ENCODE measurements at places on chromosomes 11 and 22.

DNA sequence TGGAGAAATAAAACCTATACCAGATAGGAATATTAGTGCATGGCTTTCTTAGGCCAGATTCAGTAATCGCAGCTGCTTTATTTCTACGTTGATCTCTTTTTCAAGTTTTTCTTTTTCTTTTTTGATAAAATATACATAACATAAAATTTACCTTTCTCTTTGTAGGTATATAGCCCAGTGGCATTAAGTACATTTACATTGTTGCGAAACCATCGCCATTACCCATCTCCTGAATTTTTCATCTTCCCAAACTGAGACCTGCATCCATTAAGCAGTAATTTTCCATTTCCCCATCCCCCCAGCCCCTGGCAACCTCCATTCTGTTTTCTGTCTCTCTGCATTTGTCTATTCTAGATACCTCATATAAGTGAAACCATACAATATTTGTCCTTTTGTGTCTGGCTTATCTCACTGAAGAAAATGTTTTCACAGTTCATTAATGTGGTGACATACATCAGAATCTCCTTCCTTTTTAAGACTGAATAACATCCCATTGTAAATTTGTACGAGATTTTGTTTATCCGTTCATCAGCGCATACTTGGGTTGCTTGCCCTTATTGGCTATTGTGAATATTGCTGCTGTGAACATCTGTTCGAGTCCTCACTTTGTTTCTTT is 41.4 kb downstream of the PANX1 start:
- DNase-seq = no peak

- DNase-seq = no peak
These were observed 580 bp downstream of the DTX4 start for GRCh38 chr11:59172345-59173079.

- no peak for DNase-seq
These were observed 204.0 kb downstream of the BRD1 start for GRCh38 chr22:49623715-49624114.

- DNase-seq = no peak
These were observed 9.9 kb downstream of the LRRC4C start for GRCh38 chr11:41449483-41450050.

DNA sequence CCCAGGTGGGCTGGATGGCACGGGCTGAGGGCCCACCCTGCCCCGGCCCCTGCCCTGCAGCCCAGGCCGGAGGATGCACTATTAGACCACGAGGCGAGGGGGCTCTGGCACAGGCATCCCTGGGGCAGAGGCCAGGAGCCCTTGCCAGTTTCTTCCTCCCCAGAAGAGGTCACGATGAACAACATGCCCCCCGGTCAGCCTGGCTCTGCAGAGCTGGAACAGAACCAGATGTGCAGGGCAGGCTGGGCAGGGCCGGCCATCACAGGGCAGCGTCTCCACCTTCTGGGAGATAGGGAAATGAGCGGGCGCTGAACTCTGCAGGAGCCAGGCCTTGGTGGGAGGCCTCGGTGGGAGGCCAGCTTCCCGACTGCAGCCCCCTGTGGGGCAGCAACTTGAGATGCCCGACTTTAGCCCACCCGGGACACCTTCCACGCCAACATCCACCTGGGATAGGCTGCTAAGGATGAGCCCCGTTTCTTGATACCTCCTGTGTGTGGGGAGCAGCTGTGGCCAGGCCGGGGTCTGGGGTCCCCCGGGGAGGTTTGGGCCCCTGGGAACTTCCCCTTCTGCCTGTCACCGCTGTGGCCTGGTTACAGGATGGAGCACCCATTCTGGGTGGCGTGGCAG is 21.8 kb upstream of the GNB1L start:
- DNase-seq = no peak

DNA sequence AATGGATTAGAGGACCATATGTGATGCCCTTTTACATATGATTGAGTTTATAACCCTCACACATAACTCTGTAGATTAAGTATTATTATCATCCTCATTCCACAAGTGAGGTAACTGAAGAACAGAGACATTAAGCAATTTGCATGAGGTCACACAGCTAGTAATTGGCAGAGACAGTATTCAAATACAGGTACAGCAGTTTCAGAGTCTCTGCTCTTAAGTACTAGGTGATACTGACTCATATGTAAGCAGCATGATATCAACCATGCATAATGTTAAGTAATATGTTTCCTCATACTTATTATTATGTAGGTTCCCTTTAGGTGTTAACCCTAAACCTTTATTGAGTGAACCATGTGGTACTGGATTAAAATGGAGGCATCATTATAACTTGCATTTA is 1562.4 kb upstream of the RAG2 start:
- no peak for DNase-seq

GRCh38 chr11:26470992-26471391 is 101.1 kb downstream of the MUC15 start:
- DNase-seq = no peak

DNA sequence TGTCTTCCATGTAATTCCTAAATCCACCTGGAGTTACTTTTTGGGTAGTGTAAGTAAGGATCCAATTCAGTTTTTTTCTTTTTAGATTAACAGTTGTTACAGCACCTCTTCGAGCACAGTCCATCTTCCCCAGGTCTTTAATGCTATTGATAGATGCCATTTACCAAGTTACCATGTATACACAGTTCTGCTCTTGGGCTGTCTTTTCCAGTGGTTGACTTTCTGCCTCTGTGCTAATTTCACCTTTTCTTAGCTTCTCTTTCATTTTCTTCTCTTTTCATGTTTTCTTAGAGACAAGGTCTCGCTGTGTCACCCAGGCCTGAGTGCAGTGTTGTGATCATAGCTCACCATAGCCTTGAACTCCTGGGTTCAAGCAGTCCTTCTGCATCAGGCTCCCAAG is 12.0 kb downstream of the ATXN10 start:
- no peak for DNase-seq

GRCh38 chr11:85705800-85706199 is 19.8 kb upstream of the CCDC89 start:
- DNase-seq = peak; percentile 39

- peak; percentile 90 for DNase-seq
These were observed 107.6 kb downstream of the CCDC34 start for GRCh38 chr11:27255447-27255828.

DNA sequence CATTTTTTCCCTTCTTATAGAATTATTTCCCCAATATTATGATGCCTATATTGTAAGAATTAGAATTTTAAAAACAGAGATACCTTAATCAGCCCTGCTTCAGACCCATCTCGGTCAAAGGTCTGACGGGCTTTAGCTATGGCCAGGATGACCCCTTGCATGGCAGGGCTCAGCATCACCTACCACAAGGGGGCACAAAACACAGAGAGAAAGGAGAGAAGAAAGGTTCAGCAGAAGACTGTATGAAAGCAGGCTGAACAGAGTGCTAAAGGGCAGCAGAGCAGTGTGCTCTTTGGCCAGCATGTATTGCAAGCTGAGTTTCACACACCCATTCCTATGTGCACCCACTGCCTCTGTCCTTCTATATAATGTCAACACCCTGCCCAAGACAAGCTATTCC is 26.8 kb downstream of the CLDN25 start:
- no peak for DNase-seq

DNA sequence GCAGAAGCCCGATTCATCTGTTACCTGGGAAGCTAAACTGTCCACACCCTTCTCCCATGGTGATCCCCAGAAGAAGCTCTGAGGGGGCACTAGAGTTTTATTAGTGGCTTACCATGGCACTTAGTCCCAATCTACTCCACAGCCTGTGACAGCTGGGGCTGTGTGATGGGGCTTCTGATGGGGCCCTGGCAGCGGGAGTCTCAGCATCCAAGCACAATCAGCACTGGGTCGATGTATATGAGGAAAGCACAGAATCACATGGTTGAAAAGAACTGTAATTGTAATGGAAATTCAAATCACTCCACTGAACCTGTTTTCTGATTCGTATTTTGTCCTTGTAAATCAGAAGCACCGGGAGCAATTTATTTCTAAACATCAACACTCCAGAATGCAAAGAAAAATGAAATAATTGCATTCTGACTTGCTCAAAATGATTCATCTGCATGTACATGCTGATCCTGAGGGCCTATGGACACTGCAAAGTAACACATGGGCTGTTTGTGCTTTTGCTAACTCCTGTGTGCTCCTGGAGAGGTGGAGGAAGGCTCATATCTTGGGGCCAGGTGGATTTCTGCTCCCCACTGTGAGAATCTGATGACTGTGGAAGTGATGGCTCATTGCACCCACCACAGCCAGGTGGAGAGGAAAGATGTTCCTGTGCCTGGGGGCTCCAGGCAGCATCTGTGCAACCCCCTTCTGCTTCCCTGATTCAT is 203.0 kb downstream of the KIRREL3 start:
- no peak for DNase-seq

DNA sequence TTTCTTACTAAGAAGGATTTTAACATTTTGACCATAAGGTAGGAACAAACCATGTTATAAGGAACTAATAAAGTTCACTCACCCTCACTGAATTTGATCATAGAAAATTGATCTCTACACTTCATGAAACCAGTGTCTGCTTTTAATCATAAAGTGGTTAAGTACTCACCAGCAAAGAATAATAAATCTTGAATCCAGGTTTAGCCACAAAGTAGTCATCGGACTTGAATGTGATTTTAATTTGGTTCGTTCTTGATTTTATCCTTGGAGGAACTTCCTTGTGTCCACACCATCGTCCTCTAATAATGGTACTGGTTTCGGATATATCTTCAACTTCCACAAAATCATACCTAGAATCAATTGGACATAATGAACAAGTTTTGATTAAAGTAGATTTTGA is 40.5 kb upstream of the DDI1 start:
- no peak for DNase-seq

- DNase-seq = no peak
These were observed 4.3 kb downstream of the FGF3 start for GRCh38 chr11:69814902-69815301.

GRCh38 chr11:118314988-118315411 is 10.5 kb downstream of the CD3E start:
- no peak for DNase-seq

DNA sequence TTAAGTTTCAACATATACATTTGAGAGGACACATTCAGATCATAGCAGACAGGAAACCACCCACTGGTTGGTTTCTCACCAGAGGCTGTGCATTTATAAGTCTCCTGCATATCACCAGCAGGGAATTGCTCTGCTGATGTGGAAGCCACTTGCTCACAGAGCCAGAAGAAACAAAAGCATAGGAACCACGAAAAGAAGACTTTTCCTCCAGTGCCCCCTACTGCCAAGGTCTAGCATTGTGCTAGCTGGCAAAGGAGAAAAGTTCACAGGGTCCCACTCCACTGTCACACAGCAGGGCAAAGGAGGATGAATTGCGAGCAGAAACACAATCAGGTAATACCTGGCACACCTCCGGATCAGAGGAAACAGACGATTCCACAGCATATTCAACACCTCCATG is 28.9 kb upstream of the ISX start:
- no peak for DNase-seq

Data from BJ (cell line).